ENCODE measurements at places on chromosomes 4 and X.

DNA sequence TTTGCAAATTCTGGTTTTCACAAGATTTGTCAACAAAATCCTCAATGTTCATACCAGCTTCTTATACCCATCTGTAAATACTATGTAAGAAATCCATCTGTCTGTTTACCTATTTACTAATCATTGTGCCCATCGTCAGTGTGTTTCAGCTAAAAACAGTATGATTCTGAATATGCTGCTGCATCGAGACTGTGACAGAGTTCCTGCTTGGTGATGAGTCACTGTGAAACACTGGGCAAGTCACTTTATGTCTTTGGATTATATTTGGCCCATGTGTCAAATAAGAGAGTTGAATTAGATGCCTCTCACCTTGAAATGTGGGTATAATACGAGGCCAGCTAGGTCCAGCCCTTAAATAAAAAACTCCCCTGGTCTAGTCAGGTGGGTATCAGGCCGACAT, 79.3 kb downstream of the CBLL2 start:
- DNase-seq = no peak

- DNase-seq = no peak
Measured at GRCh38 chr4:89338206-89338605, 30.6 kb upstream of the GPRIN3 start.

- peak; percentile 34 for DNase-seq
Measured at GRCh38 chrX:65601530-65602220, 65.8 kb upstream of the MSN start.

GRCh38 chrX:135977611-135978010, 3.8 kb upstream of the MMGT1 start:
- no peak for DNase-seq

DNA sequence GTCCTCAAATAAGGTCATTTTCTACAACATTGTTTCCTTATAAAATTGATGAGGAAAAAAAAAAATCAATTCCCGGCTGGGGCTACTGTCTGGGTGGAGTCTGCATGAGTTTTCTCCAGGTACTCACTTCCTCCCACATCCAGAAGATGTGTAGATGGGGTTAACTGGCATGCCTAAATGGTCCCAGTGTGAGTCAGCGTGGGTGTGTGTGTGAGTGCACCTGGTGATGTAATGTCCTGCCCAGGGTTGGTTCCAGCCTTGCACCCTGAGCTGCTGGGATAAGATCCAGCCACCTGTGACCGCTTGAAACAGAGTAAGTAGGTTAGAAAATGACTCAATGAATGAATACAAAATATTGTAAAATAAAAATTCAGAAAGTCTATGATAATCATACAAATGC, 11.1 kb downstream of the USP26 start:
- no peak for DNase-seq

DNA sequence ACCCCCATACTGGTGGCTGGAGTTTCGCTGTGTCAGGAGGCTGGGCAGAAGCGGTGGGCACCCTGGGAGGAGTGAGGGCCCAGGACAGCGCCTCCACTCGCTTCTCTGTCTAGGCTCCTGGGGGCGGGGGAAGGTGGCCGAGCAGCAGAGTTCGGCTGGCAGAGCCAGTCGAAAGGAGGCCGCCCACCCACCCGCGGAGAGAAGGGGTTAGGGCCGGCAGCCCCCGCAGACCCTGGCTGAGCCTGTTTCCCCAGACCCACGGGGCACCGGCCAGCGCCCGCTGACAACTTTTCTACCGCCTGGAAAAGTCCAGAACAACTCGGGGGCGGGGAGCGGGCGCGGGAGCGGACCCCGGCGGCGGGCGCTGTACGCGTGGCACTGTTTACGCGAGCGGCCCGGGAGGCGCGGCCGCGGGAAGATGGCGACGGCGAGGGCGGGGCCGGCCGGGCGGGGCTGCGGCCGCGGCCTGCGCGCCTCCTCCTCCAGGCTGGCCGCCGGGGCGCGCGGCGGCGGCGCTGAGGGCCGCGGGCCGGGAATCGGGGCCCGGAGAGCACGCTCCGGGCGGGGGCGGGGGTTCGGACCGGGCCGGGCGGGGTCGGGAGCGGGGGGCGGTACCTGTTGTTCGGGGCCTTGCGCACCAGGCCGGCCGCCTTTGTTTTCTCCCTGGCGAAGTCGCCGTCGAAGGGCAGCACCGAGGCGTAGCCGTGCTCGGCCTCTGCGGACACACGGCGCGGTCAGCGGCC, 628 bp downstream of the MXD4 start:
- DNase-seq = no peak

- DNase-seq = no peak
Measured at GRCh38 chr4:53778155-53778554, 186.9 kb upstream of the LNX1 start.

DNA sequence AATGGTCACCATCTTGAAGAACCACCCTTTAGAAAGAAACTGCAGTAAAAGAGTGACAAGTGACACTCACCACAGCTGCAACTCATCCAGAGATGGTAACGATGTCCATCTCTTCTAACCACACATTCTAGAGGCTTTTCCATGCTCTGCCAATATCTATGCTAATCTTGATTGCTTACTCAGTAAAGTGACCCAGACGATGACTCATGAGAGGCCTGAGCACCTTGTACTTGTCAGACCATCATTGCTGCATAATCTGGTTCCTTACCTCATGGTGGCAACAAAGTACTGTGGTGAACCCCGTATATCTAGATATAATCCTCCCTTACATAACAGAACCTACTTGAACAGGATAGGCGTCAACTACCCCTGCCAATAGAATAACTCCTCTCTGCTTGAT, 75.6 kb downstream of the CCNG2 start:
- no peak for DNase-seq

DNA sequence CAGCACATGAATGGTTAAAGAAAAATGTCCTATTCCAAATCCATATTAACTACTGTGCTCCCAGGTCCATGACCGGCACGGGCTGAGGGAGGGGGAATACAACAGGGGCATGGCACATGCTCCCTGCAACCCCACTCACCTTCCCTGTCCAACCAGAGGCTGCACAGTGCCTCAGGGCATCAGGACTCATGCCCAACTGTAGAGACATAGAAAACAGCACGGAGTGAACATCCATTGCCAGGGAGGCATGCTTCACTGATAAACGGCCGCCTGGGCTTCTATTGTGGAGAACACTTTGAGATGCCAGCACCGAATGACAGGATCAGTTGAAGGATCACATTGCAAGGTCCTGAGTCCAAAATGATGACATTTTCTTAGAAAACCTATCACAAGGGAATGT, 140.6 kb downstream of the STK32B start:
- DNase-seq = no peak

DNA sequence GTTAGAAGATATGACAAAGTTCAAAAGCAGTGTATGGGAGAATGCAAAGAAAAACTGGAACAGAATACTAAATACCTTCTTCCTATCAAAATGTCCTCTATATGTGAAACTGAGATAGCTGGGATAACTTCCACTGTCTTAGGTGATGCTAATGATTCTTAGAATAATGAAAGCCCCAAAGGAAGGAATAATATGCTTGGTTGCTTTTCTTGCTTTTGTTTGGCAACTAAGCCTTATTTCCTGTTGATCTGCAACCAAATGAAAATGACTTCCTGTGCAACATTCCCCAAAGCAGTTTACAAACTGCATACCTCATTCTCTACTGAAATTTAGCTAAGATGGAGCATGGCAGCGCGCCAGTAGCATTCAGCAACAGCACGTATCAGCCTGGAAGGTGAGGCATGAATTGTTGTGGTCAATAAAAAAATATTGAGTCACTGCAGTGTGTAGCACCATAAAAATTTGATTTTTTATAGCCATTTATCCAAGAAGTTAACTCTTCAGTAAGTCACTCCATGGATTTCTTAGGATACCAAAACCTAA, 18.7 kb downstream of the NDNF start:
- DNase-seq = no peak

GRCh38 chr4:2072971-2073807, 14.1 kb downstream of the NAT8L start:
- no peak for DNase-seq

- no peak for DNase-seq
Measured at GRCh38 chr4:82394896-82395295, 21.1 kb upstream of the HNRNPD start.

DNA sequence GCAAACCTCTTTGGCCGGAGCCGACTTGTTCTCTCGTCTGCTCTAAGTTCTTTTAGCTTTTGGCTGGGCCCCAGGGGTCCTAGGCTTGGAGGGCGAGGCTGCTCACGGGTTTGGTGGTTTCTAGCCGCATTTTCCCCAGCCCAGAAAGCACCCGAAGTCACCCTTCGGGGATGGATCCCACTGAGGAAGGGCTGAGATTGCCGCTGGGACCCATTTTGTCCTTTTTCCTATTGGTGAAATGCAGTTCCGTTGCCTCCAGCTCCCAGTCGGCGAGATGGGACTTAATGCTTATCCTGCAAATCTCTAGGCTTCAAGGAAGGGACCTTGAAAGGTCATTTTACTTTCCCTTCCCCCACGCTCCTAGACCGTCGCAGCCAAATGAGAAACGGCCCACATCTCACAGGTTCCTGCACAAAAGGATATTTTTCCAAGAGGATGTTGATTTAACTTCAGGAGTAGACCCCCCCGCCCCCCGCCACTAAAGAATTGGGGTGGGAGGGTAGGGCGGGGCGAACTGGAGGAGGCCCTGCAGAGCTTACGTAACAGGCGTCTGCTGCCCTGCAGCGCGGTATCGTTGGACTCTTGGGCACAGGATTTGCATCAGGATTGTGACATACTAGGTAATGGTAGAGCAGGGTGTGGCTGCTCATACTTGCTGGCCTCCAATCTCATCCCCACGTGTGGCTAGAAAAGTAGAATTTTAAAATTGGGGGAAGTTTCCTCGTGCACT, 564 bp downstream of the PGK1 start:
- no peak for DNase-seq

GRCh38 chr4:56127716-56128115, 179.0 kb downstream of the CEP135 start:
- no peak for DNase-seq

DNA sequence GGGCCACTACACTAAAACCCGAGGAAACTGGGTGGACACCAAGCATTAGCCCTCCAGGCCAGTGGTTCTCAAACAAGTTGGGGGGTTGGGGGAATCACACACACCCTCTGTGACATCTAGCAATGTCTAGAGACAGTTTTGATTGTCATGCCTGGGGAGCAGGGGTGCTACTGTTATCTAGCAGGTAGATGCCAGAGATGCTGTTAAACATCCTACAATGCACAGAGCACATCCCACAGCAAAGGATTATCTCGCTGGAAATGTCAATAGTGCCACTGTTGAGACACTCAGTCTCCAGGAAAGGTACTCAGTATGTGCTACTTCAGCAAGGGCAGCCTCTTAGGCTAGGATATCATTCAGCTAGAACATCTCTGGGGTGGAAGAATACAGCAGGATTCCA, 1.3 kb downstream of the SMC1A start:
- no peak for DNase-seq

GRCh38 chrX:122835886-122836285, 348.2 kb upstream of the GRIA3 start:
- DNase-seq = no peak

DNA sequence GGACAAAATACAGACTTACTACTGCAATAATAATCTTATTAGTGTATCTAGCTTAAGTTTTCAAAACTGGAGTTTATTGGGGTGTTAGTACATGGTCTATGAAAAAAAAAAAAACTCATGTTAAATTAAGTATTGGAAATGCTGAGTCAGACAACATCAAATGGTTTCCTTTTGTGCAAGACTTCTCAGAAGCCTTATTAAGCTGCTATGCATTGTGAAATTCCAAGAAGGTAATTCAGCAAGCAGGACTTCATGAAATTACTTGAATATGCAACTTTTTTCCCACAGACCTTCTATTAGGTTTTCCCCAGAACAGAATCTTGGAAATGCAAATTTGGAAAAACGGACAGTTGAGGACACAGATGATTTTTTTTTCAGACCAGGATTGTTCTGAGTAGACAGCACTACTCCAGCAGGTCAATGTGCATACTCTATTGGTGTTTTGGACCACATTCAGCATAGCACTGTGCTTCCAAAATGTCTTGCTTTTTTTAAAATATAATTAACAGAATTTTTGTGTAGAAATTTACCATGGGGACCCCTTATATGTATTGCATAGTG, 568.8 kb upstream of the TENM3 start:
- DNase-seq = no peak

DNA sequence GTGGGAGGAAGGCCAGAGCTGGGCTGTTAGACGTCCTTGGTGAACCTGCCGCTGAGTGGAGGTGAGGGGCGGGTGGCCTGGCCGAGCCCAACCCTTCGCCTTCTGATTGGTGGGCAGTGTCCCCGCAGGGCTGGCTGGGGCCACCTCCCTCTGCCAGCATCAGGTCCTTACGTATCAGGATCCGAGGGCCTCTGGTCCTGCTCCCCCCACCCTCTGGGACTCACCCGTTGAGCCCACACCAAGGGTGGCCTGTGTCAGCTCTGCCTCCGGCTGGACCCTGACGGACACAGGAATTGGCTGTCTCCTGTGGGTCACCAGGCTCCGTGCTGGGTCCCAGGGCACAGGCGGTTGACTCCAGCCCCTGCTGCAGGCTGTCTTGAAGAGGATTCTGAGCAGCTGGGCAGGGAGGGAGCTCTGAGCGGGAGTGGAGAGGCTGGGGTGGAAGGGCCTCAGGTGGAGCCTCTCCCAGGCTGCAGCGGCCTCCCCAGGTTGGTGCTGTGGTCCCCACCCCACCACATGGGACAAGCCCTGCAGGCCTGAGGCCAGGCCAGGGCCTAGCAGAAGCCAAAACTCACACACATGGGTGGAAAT, 58.4 kb upstream of the NKX1-1 start:
- peak; percentile 72 for DNase-seq

DNA sequence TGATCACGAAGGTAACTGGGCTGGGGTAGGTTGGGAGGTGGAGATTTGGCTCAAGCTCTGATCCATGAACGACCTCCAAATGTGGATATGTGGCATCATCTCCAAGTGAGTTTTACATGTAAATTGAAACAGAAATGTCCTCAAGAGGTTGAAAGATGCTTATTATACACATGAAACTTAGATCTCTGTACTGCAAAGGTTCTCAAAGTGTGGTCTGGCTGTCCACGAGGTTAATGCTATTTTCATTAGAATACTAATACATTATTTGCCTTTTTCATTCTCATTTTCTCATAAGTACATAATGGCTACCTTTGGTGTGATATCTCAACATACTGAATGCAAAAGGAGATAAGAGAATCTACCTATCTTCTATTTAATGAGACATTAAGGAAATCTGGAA, 198.2 kb downstream of the RASL11B start:
- no peak for DNase-seq

DNA sequence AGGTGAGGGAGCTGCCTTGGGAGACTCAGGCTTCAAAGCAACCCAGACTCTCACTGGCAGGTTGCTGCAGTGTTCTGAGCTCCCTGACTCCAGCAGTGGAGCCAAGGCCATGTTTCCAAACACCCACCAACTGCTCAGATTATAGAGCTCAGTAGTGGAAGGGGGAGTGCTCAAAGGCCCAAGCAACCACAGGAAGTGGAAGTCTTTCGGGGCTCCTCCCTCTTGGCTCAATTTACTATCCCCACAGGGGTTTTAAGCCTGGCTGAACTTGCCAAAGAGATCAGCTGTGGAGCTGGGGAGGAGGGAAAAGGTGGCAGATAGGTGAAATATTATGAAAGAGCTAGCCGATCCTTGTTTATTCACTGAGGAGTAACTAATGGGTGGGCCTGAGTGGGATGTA, 82.5 kb downstream of the HPRT1 start:
- no peak for DNase-seq

- DNase-seq = no peak
Measured at GRCh38 chrX:154372612-154373022, 1.8 kb downstream of the FLNA start.

- DNase-seq = no peak
Measured at GRCh38 chr4:105145156-105145902, 1.3 kb upstream of the TET2 start.
